ENCODE measurements at places on chromosomes 1 and 21.

- DNase-seq = no peak
Measured at GRCh38 chr1:10325521-10325920, 73.3 kb upstream of the PGD start.

DNA sequence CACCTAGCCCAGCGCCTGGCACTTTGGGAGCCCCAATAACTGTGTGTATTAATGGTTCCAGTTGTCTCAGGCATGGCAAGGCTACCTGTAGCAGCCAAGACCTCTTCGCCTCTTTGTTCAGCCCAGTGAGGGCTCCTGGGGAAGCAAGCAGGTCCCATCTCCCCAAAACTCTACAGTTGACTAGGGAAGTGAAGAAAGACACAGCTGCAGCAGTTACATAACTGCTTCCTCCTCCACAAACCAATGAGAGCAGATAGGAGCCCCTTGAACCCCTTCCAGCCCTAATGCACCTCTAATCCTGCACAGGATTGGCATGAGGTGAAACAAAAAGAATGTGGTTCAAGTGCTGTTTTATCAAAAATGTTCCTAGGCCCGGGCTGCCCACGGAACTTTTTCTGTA is 100.5 kb downstream of the SYF2 start:
- DNase-seq = no peak

DNA sequence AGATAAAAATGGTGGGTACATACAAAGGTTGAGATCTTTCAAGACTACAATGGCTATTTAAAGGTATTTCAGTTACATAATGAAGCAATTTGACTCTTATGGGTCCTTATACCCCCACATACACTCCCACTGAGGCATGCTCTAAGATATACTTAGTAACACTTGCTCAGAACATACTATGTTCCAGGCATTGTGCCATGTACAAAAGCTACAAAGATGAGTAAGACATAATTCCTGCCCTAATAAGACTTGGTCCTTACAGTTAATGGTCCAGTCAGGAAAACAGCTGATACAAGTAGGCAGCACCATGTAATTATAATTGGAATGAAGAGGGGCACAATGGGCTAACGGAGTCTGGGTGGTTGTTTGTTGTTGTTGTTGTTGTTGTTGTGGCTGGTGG is 166.7 kb upstream of the BEND5 start:
- no peak for DNase-seq

DNA sequence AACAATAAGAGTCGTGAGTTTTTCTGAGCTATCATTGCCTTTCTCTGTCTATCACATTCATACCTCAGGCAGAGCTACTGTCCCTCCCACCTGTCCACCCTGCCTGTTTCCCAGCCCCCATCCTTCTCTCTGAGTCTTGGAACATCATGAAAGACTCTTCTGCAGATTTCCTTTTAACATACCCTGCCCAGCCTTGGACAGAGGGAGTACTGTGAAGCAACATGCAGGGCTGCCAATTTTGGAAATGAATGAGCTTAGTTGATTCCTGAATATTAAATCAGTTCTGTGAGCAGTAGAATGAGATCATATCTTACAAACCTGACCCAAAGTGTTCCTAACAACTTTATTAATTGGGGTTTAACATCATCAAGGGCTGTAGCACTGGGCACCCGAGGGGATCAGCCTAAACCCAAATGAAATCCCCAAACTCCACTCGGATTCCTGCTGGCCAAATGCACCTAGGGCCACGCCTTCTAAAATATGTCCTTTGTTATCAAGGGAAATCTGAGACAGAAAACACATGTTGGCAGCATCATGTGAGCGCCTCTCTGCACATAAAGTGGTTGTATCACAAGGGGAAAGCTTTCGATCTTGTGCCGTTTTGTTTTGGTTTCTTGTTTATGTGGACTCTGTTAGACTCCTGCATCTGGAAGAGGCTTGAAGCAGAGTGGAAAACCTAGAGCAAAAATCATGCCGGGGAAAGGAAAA is 357.6 kb downstream of the KIF26B start:
- DNase-seq = peak; percentile 36

- DNase-seq = no peak
Measured at GRCh38 chr21:37555672-37556261, 189.2 kb downstream of the DYRK1A start.

DNA sequence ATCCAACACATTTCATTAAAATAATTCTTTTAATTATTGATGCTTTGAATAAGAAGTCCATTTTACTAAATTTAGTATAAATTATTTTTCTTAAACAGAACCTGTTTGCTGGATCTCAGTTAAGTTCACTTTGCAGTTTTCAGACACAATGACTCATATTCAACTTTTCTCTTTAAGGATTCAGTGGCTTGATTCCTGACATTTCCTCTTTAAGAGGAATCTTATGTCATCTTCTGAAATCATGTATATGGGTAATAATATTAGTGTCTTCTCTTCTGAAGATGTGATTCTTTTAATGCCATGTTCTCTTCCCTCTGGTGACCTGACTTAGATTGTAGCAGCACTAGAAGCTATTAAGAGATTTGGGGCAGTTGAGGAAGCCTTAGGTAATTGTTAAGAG is 12.6 kb downstream of the CREG1 start:
- DNase-seq = no peak

GRCh38 chr21:17461582-17461981 is 51.3 kb upstream of the CXADR start:
- DNase-seq = no peak

DNA sequence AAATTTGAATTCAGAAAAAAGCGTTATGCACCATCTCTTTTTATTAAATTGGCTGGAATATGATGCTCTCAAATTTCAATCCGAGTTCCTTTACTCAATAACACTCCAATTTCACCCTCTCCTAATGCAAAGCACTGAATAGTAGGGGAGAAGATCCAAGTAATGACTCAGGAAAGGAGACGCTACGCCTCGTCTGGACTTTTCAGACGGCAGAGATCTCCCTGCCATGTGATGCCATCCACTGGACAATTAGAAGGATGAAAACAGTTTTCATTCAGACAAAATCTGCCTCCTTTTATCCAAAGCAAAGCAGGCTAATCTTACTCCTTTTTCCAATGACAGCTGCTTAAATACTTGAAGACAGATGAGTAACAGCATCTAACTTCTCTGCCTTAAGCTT is 242.4 kb upstream of the GREM2 start:
- peak; percentile 85 for DNase-seq

- DNase-seq = peak; percentile 16
Measured at GRCh38 chr1:193569096-193569982, 382.9 kb upstream of the B3GALT2 start.

- no peak for DNase-seq
Measured at GRCh38 chr1:43521756-43522155, 8.9 kb upstream of the PTPRF start.

DNA sequence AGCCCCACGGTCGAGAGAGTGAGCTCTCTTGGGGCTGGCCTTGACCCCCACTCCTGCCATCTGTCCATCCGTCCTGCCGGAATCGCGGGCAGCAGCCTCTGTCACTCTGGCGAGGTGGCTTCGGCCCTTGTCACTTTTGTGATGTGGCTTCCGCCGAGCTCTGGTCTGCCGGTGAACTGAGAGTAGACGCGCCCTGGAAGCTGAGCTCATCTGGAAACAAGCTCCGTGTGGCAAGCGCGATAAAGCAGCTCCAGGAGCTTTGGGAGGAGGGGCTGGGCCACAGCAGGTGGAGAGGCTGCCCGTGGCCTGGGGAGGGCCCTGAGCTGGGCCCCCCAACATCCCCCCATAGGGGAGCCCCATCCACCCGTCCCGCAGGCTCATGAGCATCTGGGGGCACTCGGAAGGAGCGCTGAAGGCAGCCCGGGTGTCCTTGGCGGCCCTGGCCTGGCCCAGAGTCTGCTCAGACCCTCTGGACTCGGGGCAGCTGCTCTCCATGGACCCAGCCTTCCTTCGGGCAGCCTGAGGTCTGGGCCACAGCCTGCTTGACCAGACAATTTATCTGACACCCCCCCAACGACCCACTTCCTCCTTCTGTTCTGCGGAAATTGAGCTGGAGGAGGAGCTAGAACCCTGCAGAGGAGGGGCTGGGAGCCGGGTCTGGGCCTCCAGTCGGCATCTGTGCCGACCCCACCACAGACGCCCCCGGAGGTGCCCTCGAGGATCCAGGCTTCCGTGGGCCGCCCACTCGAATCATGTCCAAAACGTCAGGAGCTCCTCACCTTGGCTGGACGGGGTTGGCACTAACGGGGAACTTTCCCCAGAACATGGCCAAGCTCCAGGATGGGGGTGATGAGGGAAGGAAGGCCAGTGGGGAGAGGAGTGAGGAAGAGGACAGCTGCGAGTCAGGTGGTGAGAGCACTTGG is 59.1 kb downstream of the SLC19A1 start:
- no peak for DNase-seq

DNA sequence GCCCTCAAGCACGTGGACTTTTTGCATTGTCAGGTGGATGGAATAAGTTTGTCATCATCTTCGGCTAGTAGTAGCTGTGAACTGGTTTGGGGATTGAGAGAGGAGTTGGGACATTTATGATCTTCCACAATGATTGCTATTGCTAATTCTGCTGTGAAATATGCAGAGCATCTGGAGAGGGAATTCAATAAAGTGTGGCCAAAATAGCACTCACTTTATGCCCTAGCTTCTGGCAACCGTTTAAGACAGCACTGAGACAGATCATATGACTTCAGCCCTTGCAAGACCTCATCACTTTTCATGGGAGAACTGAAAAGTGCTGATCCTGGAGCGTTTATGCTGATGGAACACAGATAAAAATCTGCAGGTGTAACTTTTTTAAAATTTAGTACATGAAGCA is 360.8 kb downstream of the GPATCH2 start:
- DNase-seq = no peak

GRCh38 chr1:26696119-26696653 is 371 bp downstream of the ARID1A start:
- DNase-seq = peak; percentile 65

GRCh38 chr1:114554577-114554976 is 26.8 kb downstream of the BCAS2 start:
- no peak for DNase-seq

DNA sequence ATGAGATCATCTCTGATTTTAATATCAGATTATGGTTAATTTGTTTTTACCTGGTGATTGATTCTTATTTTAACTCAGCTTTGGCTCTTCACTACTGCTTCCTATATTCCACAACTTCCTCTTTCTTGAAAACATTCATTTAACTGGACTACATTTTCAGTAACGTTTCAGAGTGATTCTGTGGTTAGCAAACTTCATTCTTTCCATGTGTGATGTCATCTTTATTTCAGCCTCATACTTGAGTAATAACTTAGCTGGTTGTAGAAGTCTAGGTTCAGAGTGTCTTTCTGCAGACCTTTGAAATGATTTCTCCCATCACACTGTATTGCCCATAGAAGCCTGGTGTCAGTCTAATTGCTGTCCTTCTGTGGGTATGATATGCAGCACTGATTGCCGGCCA is 36.0 kb upstream of the SLC35F3 start:
- no peak for DNase-seq

- no peak for DNase-seq
Measured at GRCh38 chr1:45535988-45536766, 14.4 kb upstream of the AKR1A1 start.

DNA sequence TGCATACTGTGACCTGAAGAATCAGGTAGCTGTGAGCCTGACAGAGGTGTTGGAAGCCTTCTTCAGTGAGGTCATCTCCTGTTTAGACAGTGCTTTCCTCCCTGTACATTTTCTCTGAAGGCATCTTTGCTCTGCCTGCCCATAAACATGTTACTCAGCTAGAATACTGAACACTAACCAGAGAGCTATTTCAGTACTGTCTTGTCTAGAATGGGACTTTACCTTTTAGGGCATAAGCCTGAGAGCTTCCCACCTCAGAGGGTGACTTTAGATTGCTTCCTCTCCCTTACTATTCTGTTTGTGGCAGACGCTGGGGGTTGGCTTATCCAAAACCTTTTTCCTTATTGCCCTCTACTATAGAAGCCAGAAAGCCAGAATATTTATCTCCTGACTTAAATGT is 23.3 kb upstream of the ZNF326 start:
- no peak for DNase-seq

DNA sequence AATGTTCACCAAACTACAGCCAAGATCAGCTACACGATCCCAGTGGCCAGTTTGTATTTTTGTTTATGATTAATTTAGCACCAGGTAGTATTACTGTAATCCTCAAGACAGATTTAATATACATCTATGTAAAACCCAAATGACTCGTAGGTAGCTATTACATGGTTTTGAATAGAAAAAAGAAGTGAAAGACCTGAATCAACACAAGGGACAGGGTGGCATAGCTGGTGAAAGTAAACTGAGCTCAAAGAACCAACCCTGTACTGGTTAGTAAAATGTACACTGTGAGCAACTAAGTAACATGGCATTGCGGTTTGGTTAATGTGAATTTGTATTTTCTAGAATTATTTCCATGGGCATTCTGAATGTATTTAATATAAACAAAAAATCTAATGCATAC is 8.8 kb downstream of the GPATCH2 start:
- no peak for DNase-seq

GRCh38 chr1:178060789-178061556 is 32.9 kb upstream of the RASAL2 start:
- DNase-seq = peak; percentile 68

DNA sequence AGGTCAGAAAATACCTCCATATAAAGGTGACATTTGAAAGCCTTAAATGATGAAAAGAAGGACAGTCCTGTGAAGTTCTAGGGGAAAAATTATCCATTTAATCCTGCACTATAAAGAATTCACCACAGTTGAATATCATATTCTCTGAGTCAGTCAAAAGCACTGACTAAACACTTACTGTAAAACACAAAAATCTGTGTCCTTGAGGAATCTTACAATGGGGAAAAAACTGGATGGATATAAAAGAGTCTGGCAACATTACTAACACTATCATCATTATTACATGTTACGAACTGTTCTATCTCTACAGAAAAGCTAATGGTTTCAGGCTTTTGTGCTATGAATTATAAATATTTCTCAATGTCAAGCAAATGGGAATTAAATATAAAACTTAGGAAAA is 42.4 kb upstream of the HP1BP3 start:
- peak; percentile 11 for DNase-seq

- DNase-seq = no peak
Measured at GRCh38 chr1:37472281-37472680, 2.1 kb upstream of the ZC3H12A start.

DNA sequence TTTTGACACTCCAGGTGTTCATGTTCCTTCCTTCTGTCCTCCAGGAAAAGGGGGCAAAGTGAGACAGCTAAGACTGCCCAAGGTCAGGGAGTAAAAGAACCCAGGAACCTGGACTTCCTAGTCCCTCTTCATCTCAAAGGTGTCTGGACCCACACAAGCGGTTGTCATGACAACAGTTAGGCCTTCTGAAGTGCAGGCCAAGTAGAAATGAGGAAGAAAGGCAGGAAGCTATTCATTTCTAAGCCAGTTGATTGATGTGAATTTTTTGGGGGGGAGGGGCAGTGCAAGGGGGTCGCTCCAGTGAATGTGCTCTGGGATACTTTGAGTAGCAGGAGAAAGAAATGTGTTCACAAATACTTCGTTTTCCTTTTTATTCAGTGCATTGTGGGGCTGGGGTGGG is 114.3 kb downstream of the NAV1 start:
- DNase-seq = no peak

DNA sequence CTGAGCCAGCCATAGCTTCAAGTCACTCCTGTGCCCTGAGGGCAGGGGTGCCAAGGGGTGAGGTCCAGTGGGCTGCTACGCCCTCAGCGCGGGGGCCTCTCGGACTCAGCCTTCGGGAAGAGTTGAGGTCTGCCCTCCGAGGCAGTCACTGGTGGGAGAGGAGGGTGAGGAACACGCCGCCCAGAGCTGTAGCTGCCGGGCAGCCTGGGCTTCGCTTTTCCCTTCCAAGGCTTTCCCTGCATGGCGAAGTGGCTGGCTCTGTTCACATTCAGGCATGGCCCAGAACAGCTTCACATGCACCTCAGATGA is 43.0 kb upstream of the C1orf174 start:
- no peak for DNase-seq

Measured in GM03348 (cell line).